ENCODE measurements at places on chromosomes 2 and 18.

DNA sequence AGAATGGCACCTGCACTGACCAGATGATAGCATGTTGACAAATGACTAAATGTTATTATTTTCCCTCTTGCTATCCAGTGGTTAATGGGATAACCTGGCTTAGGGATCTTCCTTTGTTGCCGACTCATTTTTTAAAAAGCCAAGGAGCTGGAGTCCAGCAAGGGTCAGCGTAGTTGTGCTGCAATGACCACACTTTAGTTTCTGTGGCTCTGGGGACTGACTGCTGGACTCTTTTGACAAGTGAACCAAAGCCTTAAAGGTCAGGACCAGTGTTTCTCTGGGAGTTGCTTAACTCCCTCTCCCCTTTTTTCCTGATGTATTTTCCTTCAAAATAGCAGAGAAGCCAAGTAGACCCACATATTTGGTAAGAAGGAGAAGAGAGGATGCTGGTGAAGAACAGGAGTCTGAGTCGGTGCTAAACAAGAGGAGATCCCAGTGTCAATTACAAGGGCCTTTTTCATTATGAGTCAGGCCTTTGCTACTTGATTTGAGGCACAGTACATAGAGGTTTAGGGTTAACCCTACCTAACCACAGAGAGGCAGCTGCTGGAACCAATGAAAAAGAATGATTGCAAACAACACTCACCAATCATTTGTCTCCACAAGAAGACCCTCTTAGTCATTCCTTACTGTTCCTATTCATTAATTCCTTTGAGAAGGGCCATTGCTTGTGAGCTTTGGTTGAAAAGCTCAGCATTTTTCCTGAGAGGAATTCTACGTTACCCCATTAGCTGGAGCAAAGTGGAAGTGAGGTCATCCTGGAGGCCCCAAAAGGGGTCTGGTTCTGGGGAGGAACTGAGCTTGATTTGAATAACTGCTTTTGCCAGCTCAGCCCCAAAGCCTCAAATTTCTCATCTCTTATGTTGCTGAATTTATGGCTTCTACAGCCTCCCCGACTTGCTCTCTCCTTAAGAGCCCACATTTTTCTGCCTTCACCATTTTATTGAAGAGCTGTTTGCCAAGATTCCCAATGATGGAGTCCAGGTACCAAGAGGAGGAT is 137.6 kb upstream of the HNMT start:
- no peak for DNase-seq

GRCh38 chr2:657766-658165 is 19.4 kb downstream of the TMEM18 start:
- DNase-seq = no peak

DNA sequence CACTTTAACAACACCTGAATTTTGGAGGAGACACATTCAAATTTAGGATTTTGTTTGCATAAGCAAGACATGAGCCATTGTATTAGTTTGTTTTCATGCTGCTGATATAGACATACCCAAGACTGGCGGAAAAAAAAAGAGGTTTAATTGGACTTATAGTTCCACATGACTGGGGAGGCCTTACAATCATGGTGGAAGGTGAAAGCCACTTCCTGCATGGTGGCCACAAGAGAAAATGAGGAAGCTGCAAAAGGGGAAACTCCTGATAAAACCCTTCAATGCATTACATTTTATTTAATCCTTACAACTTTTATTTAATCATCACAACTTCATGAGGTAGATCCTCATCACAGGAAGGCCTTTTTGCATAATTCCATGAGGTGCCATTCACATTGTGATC is 242.0 kb upstream of the STON1 start:
- no peak for DNase-seq

DNA sequence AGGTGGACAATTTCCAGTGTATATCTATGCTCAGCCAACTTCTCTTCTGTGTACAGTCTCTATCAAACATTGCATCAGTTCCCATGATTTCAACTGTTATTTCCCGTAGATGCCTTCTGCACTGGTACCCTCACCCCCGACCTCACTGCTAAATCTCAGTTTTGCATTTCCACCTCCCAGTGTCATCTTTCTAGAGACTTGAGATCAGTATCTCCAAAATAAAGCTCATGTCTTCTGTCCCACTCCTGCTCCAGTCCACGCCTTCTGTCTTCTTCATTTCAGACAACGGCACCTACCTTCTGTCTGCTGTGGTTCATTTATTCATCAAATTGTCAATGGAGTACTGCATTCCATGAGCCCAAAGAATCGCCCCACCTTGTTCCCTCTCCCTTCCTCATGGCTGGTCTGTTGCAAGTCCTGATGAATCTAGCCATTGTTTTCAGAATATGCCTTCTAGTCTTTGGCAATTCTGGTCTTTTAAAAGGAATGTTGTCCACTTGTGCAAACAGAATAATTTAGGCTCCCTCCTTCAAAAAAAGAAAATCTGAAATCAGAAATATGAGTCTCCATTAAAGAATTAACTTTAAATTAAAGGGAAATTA is 23.3 kb upstream of the NPAS2 start:
- DNase-seq = no peak

DNA sequence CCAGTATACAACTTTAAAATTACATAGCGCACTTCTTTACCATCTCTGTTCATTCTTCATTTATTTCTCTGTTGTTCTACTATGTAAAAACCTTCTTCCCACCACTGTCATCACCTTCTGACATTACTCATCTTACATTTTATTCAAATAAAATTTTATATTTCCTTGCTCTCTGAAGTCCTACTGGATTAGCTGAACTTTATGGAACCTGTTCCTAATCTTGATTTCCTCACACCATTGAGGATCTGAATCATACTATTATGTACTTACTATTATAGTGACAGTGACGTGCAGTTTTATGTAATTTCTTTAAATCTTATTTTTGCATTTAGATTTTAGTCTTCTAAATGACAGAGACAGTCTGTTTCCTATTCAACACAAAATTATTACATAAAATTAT is 98.3 kb downstream of the DYNAP start:
- no peak for DNase-seq

DNA sequence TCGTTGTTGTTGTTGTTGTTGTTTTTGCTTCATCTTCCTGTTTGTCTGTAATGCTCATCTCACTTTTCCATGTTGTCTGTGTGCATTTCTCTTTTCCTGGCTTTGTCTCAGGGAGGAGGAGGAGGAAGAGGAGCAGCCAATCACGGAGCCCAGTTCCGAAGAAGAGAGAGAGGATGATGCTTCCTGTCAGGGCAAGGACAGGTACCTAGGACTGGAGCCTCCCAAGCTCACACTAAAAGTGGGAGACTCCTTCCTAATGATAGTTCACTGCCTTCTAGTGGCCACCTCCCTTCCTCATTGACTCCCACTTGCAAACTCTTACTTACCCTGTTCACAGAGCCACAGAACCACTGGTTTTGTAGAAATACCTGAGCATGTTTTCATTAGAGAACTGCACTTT is 179.6 kb downstream of the TPGS2 start:
- no peak for DNase-seq

- DNase-seq = no peak
Observed at GRCh38 chr2:236052206-236052605, 116.0 kb downstream of the GBX2 start.

DNA sequence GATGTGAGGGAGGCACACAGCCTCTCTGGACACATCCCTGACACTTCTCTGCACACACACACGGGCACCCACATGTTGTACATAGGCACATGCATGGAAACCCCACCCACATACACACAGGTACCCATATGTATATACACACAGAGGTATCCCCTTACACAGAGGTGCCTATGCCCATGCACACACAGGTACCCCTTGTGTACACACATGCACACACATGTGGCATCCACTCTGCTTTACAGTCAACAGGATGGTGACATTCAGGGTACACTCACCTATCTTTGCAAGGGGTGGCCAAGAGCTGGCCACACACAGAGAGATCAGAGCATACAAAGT is 59.5 kb downstream of the FAM168B start:
- no peak for DNase-seq

- no peak for DNase-seq
Observed at GRCh38 chr2:30233271-30234009, 2.1 kb downstream of the LBH start.

DNA sequence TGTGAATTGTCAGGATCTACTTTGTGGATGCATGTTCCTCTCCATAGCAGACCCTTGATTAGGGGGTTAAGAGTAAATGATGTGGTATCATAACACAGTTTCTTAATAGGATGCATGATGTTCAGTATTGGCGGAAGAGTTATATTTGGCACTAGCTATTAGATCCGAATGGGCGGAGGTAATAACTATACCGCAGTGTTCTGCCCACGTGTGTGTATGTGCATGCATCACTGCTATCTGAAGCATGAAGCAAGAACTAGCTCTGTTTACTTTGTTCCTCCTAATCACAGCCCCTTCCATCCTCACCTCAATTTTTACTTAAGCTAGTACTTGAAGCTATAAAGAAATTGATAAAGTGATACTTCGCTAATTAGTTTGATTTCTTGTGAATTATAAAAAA is 159.6 kb upstream of the NOSTRIN start:
- DNase-seq = no peak

GRCh38 chr18:13241083-13241892 is 22.7 kb downstream of the LDLRAD4 start:
- DNase-seq = no peak

DNA sequence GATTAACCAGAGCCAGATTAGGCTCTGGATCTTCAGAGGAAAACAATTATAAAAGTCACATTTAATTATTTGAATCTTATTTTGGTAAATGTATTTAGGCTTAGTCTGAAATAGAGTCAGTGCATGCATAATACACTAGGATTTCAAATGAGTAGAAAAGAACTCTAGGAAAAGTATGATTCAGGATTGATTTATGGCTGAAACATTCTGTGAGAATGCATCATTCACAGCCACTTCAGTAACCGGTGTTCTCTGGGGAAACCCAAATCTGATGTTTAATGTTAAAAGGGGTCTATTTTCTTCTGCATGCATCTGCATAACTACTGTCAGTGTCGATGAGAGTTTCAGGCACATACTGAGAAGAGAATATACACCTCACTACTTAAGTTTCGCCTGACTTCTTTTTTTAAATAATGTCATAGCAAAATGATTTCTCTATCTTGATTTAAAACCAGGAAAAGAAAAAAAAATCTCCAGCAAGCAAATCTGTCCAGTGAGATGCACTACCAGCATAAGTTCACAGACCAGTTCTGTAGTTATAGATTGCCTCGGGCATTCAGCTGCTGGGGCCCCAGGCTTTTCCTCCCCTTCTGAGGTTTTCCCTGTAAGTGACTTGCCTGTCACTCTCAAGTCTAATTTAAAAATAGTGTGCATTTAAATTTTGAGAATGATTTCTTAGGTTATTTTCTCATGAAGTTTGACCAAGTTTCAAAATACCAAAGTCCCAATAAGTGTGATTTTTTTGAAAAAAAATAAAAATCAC is 501.5 kb downstream of the NR4A2 start:
- DNase-seq = no peak

- no peak for DNase-seq
Observed at GRCh38 chr2:142940606-142941223, 63.3 kb downstream of the KYNU start.

GRCh38 chr18:24160086-24160485 is 21.2 kb downstream of the CABYR start:
- DNase-seq = no peak

DNA sequence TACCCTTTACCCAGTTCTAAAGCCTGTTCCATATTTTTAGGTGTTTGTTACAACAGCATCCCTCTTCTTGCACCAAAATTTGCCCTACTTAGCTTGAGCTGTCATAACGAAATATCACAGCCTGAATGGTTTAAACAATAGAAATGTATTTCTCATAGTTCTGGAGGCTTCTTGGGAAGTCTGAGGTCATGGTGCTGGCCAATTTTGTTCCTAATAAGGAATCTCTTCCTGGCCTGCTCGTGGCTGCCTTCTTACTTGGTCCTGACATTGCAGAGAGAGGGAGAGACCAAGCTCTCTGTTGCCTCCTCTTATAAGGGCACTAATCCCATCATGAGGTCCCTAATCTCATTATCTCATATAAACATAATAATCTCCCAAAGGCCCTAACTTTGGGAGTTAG is 267.8 kb downstream of the PID1 start:
- DNase-seq = no peak

DNA sequence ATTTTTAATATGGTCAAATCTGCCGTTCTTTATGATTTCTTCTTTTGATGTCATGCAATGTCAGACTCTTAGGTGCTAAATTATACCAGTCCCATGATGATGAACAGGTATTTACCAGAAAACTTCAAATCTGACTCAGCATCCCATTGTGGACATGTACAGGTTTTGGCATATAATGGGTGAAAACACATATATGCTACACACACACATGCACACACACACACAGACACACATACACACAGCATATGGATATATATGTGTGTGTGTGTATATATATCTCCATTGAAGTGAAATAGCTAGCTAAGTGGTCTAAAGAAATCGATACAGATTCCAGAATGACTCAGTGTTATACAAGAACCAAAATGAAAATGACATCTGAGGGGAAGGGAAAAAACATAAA is 7.4 kb downstream of the PLEK start:
- DNase-seq = no peak

- DNase-seq = no peak
Observed at GRCh38 chr2:150095361-150096095, 391.9 kb downstream of the RND3 start.

DNA sequence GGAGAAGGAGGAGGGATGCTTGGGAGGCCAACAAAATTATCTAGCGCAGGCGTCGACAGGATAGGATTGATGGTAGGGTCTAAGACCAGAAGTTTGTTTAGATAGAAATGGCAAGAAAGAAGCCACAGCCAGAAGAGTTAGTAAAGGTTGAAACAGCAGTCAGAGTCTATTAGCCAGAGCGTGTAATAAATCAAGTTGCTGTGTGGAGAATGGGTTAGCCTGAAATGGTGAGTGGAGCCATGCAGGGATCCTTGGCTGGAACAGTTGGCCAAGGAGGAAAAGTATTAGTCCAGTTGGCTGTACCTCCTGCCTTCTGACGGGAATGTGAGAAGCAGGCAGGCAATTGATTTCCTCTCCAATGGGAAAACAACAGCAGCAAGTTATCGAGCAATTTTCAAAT is 190.7 kb upstream of the CCDC68 start:
- no peak for DNase-seq

DNA sequence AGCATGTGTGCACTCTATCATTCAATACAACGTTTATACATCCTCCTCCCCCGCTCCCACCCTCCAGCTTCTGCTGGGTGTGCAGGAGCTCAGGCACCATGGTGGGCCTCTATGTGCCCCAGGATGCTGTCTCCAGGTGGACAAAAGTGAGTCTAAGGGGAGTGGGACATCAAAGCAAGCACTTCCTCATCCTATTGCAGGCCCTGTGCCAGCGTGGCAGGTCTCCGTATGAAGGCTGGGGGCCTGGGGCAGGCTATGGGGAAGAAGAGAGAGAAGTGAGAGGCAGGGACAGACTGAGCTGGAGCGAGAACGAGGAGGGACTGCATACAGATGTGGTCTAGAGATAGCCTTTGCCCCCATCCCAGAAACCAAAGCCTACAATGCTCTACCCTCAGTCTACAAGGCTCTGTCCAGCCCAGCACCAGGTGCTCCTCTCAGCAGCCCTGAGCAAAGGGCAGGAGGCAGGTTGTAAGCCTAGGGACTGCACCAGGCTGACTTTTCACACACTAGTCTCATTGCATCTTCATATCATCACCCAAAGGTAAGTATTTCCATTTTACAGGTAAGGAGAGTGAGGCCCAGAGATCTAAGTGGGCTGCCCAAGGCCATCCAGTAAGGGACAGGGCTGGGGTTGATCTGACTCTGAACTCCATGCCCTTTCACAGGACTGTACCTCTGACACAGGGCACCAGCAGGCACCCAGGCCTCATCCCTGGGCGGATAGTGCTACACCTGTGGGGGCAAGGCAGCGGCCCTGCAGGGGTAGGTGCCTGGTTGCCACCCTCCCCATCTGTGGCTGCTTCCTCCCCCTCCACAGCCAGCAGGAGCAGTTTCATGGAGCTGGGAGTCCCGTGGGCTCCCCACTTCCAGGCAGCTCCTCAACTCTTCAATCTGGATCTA is 14.0 kb upstream of the ARID5A start:
- no peak for DNase-seq
